CD4-positive, alpha-beta T cell (primary cell): ENCODE measurements at places on chromosomes 2 and 18.

DNA sequence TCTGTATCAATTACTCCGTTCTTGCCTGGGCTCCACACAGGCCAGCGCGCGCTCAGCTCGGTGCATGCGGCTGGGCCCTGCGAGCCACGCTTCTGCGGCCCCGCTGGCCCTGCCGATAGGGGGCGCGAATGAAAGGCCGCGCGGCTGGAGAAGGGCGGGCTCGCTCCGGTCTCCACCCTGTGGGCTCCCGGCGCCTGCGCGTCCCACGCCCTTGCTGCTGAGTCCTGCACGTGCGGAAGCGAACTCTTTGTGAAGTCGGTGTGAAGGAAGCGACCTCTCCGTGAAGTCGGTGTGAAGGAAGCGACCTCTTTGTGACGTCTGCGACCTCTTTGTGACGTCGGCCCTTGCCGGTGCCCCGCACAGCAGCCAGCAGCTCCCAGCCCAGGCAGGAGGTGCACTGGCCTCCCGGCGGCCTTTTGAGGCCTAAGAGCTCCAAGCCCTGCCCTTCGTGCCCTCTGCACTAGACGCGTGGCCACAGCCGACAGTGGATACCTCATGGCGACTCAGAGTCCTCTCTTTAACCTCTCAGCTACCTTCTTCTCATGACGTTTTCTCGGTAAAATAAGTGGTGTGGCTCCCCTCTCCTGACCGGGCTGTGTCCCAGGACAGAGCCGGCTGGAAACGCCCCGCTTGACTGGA, 391.9 kb upstream of the RAB6C start:
- no peak for DNase-seq

DNA sequence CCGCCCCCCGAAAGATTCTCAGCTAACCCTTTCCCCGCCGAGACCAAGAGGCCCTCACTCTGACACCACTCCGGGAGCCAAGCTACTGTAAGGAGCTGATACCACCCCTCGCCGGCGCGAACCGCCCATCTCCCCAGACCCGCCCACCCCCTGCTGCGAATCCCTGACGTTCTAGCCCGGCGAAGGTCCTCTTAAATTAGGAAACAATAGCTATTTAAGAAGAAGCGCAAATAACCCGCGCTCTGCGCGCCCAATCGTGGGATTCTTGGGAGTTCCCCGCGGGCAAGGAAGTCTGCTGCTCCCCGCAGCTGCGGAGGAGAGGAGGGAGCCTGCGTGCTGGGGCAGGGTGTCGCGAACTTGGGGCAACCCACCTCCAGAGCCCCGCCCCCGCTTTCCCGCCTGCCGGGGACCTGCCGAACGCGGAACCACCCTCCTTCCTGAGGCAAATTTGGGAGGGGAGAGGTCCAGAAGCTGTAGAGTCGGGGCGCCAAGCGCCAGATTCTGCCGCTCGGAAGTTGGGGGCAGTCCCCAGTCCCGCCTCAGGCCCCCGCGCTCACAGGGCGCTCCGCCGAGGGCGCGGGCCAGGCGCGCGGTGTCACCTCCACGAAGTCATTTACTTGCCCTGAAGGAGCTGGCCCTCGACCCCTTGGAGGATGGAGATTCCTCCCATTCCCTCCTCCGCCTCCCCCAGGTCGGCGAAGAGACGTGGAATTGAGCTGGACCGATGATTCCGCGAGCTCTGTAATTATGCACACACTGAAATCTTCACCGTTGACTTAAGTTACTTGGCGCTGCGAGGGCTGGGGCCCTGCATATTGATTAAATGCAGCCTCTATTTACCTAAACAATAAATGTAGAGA, 8.4 kb upstream of the SP9 start:
- no peak for DNase-seq

DNA sequence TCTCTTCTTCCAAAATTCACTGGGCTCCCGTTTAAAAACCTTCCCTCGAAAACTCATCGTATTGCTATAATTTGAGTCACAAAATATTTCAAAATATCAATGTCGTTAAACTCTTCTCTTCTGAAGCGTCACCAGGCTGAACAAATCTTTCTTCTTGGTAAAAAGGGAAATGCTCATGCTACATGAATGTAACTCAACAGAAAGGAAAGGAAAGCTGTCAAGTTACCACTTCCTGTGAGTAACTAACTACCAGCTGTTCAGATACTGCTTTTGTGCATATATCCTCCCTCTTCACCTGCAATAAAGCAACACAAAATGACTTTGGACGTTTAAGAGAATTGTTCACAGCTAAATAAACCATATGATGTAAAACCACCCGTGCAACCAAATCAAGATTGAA, 95.4 kb downstream of the DOCK10 start:
- DNase-seq: peak; percentile 77

DNA sequence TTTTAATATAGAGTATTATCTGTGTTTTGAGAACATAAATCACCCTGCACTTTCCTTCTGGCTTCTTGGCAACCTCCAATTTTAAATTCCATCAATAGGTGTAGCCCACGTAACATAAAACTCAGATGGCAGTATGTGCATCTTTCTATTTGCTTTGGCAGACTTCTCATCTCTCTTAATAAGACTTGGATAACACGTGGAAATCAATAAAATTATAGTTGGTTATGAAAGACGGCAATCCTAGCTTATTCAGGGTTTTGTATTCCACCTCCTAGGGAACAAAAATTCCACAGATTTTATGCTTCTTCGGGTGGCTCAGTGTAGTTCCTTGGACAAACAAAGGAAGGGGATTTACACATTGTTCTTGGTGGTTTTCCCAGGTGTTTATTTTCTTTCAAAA, 299.3 kb downstream of the RND3 start:
- DNase-seq: no peak

- no peak for DNase-seq
Measured at GRCh38 chr2:180655393-180655792, 325.0 kb upstream of the UBE2E3 start.

DNA sequence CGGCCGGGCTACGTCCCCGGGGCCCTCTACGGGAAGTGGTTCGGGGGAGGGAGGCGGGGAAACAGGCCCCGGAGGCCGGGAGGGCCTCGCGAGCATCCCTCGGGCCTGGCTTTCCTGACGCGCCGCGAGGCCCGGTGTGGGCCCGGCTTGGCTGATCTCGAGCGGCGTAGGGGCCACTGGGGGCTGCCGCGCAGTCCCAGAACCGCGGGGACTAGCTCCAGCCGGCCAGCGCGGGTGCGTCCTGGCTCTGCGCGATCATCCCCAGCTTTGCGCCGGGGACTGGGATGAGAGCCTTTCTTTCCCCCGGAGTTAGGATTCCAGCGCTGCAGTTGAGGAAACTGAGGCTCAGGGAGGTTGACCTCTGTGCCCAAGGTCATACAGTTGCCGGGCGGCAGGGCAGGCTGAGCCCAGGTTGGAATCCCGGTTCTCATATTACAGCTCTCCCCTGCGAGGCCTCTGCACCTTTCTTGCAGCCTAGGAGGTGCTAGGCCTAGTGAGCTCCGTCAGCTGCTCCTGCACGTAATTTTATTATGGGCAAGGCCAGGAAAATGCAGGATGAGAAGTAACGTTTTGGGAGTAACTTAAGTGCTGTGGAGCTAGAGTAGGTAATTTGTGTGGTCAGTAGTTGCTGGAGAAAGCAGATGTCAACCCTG, 501 bp downstream of the LPIN1 start:
- no peak for DNase-seq

- DNase-seq: no peak
Measured at GRCh38 chr2:161709428-161709827, 85.2 kb downstream of the SLC4A10 start.

DNA sequence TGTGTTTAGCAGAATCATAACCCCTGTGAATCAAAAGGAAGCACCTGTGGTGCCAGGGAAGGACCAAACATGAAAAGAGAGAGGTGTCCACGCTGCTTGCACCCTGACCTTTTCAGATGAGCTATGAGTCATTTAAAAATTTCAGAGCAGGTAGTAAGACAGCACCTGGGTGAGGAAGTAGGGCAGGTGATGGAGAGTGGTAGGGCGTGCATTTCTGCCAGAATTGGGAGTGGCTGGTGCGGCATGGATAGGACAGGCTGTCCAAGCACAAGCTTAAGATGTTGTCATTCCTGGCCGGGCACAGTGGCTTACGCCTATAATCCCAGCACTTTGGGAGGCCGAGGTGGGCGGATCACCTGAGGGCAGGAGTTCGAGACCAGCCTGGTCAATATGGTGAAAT, 36.8 kb downstream of the NPAS2 start:
- no peak for DNase-seq

GRCh38 chr2:224591220-224591619, 6.1 kb upstream of the CUL3 start:
- DNase-seq: no peak

- no peak for DNase-seq
Measured at GRCh38 chr2:190607014-190607597, 41.8 kb upstream of the NAB1 start.

- DNase-seq: no peak
Measured at GRCh38 chr2:9071032-9071431, 67.5 kb upstream of the MBOAT2 start.

DNA sequence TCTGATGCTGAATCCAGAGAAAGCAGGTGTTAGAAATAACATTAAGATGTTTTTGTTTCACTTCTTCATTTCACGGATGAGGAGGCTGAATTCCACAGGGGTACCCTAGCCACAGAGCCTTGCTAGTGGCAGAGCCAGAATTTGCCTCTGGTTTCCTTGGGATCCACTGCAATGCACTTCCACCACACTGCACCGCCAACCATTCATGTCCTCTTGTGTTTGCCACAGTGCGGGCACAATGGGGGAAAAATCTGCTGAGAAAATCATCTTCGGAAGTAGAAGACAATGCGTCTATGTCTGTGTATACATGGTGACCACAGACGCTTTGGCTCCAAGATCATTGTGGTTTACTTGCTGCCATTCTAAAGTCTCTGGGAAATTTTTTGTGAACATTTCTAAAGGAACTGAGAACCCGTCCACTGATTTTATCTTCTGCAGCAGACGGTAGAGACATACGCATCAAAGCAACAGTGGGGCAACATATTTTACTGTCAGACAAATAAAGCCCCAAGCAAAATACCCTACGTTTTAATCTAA, 14.9 kb downstream of the ICOS start:
- peak; percentile 21 for DNase-seq

DNA sequence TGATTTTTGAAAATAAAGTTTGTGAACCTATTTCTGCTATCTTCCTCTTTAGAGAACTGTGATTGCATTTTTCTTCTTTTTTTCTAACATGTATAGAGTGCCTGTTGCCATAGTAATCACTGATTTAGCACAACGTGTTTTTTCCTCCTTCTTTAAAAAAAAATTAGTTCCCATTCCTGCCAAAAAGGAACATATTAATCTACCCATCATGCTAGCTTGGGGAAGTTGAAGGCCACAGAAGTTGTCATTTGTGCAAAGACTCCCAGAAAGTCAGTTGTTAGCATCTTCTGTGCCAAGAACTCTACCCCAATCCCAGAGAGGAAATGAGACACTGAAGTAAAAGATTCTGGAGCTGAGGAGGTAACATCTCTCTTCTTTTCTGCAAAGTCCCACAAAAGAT, 57.3 kb downstream of the SLC8A1 start:
- no peak for DNase-seq

- no peak for DNase-seq
Measured at GRCh38 chr18:34758378-34758948, 48.4 kb downstream of the DTNA start.

GRCh38 chr2:46863882-46864281, 51.7 kb downstream of the MCFD2 start:
- no peak for DNase-seq

DNA sequence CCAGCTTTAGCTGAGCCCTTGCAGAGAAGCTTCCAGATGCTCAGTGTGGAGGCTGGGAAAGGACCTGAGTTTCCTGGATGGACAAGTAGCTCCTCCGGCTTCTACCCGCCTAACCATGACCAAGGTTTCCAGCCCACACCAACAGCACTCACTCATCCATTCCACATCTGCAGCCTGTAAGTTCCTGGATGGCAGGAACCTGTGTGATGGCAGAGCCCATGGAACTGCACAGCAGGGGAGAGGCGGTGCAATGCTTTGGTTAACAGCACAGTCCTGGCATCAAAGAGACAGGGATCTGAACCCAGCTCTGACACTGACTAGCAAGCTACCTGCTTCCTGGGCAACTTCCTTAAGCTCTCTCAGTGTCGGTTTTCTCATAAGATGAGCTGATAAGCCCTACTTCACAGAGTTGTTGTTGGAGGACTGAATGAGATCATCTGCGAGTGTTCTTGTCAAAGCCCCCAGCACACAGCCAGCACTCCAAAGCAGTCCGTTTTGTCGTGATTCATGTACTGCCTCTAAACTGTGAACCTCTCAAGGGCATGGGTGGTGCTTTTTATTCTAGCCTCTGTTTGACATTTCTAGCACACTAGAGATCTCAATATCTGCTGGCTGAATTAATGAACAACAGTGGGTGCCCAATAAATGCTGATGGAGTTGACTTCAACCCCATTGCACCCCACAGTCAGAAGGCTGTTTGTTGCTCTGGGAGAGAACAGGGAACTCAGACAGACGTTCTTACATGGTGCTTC, 41.6 kb upstream of the OTOF start:
- no peak for DNase-seq

GRCh38 chr2:221134718-221135117, 437.4 kb downstream of the EPHA4 start:
- no peak for DNase-seq

DNA sequence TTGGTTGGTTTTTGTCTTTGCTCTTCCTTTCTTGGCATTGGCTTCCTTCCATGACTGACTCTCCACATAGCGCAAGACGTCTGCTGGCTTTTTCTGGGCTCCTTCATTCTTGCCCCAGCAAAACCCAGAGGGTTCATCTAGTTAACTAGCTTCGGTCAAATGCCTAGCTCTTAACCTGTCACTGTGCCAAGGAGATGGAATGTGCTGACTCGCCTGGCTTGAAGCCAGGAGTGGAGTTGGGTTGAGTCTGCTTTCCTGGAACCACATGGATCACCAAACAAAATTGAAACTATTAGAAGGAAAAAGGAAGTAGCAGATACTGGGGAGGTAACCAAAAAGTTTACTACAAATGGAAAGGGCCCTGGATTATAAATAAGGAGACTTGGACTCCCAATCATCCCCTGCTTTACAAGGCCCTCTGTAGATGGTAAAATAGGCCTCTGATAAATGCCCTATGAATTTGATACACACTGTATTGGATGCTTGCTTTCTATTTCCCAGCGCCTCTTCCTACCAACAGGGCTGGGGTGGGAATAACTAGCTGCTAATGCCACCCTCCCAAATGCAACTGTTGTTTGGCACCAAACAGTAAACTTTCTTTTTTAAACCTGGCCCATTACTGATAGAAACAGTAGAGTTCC, 11.3 kb downstream of the MALT1 start:
- no peak for DNase-seq

DNA sequence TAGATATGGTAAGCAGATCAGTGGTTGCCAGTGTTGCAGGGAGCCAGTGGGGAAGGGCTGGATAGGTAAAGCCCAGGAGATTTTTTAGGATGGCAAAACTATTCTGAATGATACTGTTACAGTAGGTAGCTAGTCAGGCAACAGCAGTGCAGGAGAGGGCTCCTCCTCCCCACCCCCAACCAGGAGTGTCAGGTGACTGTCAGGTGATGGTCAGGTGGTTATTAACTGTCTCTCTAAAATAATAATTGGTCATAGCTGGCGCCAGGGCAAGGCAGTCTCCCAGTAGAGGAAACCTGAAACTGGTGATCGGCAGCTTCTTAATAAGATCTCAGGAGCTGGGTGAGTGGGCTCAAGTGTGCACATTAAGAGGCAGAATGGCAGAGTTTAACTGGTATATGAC, 201.6 kb upstream of the PARD3B start:
- DNase-seq: no peak
